Liver (tissue), 10 donors: ENCODE measurements at places on chromosomes 11 and 22.
A peak's percentile ranks its signal among the peaks of the same experiment; 100 is the strongest.

DNA sequence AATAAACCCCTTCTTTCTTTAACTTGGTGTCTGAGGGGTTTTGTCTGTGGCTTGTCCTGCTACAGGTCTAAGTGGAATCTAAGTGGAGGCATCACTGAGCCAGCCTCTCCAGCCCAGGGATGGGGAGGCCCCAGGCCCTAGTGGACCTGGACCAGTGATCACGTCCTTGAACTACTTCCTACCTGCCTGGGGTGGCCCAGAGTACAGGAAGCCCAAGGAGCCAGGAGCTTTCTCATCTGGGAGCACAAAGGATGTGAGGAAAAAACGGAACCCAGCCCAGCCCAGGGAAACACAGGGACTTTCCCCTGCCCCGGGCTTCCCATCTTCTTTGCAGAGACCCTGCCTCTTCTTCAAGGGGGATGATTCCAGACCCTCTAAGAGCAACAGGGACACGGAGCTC is 3.5 kb upstream of the CD5 start:
- no peak for DNase-seq

- DNase-seq = peak; percentile 97
Measured at GRCh38 chr11:64846998-64847666, 2.7 kb upstream of the CDC42BPG start.

DNA sequence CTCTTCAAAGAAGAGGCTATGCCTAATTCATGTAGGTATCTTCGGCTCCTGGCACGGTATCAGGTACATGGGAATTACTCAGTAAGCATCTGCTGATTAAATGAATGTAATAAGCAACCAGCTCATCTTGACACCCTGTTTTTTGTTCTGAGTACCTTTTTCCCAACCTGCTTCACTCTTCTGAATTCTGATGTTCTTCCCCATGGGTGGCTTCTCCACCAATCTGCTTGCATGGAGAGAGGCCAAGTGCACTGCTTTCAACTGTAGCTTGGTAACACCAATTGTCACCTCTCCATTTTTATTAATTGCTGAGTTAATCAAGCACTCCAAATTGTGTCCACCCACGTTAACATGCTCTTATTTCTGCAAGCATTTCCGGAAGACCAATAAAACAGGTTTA is 40.5 kb downstream of the LARGE1 start:
- no peak for DNase-seq

GRCh38 chr22:33300165-33300564 is 242.0 kb upstream of the SYN3 start:
- no peak for DNase-seq
